Tibial nerve (tissue), 4 donors: ENCODE measurements at places on chromosomes 3 and 15. TPM values are rescaled to one million over a fixed set of nuclear protein-coding genes. Genes with fewer than 3 reads are reported as not detected.

The RARB gene
- total RNA-seq, result 13.5 TPM

DNA sequence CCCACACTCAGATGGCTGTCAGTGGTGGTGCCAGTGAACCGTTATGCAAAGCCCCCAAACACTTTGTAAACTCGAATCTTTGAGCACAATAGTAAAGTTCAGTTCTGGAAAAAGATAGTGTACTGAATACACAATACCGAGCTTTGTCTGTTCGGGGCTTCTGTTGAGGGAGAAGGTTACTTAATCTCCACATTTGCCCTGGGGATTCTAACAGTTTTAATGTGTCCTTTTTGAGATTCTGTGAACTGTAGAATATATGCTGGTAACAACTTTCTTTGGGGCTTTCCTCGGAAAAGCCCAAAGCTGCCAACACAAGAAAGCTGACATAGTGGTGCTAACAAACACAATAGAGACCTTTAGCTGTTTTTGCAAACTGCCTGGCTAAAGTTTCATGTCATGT lies 686.5 kb downstream of the ROBO1 start:
- DNase-seq, result no peak

DNA sequence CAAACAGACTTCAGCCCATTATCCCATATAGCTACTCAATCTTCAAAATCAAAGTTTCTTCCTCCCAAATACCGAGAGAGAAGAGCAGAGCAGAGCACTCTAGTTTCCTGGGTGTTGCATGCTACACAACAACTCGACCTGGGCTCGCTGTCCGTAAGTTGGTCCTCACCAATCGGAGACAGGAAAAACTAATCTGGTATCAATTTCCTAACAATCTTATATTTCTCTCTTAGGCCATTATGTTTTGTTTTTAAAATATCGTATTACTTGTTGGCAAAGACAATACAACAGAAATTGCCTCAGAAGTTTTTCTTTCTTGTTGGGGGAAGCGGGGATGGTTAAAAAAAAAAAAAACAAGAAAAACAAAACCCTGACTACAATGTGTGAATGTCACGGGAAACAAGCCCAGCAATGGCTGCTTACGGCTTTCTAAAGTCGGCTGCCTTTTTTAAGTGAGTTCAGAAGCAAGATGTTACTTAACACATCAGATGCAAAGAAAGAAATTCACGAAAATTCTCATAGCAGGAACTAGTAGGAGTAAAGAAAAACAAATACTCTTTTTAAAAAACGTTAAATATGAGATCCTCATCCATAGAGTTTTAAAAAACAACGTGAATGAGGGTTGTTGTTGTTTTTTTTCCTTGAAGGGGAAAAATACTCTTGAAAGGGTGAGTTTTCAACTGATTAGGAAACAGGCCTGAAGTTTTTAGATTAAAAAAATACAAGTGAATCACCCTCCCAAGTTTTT lies 1.9 kb downstream of the VGLL4 start:
- no peak for DNase-seq

GRCh38 chr3:126671521-126671920 lies 16.6 kb upstream of the TXNRD3 start:
- no peak for DNase-seq

GRCh38 chr3:31404871-31405270 lies 127.9 kb upstream of the STT3B start:
- DNase-seq, result no peak

The FANCI gene
- 8.7 TPM for total RNA-seq

DNA sequence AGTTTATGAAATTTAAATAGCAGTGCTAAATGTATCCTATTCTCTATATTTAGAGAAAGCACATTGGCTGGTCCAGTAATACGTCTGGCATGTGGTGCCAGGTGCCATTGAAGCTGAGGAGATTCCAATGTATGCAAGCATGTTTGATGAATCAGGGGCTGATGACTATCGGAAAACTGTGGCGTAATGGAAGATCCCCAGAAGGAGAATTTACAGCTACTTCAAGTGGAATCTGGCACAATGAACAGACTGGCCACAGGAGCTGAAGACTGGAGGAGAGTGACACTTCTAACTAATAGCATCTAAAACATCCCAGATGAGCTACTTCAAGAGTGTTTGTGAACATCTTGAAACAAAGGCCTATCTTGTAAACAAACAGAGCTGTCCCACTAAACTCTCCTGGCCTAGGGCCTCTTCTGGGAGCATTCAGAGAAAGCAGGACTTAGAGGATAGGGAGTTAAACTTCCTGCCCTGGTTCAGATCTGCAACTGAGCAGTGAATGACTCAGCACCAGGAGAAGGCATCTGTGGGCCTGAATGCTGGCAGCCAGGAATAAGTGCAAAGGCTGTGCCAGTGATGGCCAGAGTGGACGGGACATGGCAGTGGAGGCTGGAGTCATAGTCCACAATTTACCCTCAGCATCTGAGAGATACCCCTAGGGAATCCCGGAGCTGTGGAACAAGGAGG lies 15.2 kb upstream of the ACTC1 start:
- DNase-seq, result no peak

DNA sequence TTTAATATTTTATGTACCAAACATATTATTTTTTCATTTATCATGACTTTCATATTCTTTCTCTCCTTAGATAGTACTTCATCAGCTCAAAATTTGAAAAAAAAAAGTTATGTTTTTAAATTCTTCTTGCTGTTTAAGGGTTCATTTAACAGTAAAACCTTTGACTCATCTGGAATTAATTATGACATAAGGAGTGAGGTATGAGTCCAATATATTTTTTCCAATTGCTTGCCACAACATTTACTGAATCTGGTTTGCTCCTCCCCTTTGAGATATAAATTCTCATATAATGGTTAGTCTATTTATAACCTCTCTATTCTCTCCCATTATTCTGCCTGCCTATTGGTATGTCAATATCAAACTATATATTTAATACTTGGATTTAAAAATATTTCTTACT lies 387.8 kb downstream of the TUSC7 start:
- no peak for DNase-seq

The CFAP92 gene
- 0.22 TPM for total RNA-seq

- no peak for DNase-seq
These were observed 6.6 kb downstream of the CLSTN2 start for GRCh38 chr3:139941580-139941979.

The HYAL3 gene
- total RNA-seq, result 1.2 TPM

- no peak for DNase-seq
These were observed 12.5 kb downstream of the PML start for GRCh38 chr15:74006774-74007639.

GRCh38 chr15:73918784-73919183 lies 7.5 kb upstream of the LOXL1 start:
- no peak for DNase-seq

DNA sequence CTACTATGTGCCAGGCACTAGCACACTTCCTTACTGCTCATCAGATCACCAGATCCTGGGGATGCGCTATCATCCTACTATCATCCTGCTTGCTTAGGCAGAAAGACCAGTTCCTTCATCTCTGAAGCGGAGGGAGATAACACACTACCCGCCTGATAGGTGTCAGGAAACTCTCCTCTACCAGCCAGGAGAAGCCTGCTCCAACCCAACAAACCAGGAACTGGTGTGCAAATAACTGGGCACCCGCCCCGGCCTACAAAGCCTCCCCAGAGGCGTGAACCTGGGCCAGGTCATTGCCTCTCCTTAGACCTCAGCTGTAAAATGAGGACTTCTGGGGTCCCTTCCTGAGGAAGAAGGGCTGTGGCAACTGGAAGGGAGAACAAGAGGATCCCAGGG lies 61.5 kb downstream of the HOMER2 start:
- DNase-seq, result no peak

The GPR27 gene
- total RNA-seq, result 3.0 TPM

GRCh38 chr3:17577796-17578520 lies 164.5 kb downstream of the TBC1D5 start:
- no peak for DNase-seq

The ROBO2 gene
- 4.4 TPM for total RNA-seq

- DNase-seq, result no peak
These were observed 30.7 kb downstream of the SCN11A start for GRCh38 chr3:39021029-39021428.

- DNase-seq, result no peak
These were observed 203.7 kb upstream of the ICE2 start for GRCh38 chr15:60682615-60683014.

DNA sequence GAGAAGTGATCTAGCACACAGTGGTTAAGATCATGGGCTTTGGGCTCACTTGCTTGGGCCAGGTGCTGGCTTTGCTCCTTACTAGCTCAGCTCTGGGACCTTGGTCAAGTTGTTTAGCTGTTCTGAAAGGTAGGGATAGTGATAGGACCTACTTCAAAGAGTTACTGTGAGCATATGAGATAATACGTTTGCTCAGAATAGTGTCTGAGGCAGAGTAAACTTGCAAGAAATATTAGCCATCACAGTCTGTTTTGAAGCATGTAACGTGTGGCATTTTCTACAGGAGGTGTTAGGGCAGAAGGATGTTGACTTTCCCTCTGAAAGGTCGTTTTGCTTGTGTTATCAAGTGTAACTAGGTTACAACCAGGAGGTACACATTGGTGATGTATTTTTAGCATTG lies 34.5 kb upstream of the NFKBIZ start:
- no peak for DNase-seq

The MESP1 gene
- 8.4 TPM for total RNA-seq

GRCh38 chr3:129226374-129226773 lies 23.0 kb upstream of the COPG1 start:
- DNase-seq, result no peak

DNA sequence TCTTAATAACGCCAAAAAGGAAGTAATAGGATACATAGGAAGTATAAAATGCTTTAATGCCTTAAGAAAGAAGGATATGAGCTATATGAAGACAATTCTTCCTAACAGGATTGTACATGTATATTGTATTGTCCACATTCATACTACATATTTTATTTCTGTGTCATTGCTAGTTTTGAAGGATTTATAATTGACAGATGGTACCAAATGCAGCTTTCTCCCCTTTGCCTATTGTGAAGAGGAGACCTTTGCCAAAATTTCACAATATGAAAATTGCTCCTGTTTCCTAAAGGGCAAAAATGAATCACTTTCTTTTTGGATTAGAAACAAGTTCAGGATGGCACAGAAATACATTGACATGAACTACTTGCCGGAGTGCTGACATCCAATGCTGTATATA lies 34.8 kb upstream of the EOMES start:
- no peak for DNase-seq

GRCh38 chr15:70781236-70781635 lies 17.9 kb upstream of the UACA start:
- no peak for DNase-seq

GRCh38 chr3:13703071-13703470 lies 154.1 kb downstream of the FBLN2 start:
- DNase-seq, result no peak

DNA sequence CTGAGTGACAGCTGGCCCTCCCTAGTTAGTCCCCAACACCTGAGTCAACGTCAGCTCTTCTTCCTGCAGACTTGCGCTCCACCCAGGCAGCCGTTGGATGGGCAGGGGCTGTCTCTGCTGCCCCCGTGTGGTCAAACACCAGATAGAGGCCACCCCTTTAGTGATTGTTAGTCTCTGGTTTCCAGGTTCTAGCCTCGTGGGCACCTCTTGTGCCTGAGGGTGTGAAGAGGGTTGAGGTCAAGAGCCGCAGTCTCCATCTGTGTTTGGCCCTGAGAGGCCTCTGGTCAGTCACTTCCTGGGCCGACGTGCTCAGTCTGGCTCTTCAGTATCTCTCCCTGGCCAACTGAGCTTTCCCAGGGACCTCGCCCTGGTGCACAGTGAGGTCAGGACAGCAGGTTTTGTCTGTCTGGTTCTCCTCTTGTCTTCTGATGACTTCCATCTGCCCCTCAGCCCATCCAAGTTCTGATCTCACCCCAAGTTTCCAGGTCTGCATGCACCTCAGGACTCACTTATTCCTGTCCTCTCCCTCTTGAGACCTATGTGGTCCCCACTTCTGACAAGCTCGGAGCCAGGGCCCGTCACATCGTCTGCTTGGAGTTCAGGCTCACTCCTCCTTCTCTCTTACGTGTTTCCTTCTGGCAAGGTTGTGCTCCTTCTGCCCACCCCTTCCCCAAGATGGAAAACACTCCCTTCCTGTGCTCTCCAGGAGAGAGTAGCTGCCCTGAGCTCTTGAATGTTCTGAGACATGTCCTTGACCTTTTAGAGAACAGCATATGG lies 20.9 kb downstream of the CD276 start:
- DNase-seq, result peak; percentile 42

DNA sequence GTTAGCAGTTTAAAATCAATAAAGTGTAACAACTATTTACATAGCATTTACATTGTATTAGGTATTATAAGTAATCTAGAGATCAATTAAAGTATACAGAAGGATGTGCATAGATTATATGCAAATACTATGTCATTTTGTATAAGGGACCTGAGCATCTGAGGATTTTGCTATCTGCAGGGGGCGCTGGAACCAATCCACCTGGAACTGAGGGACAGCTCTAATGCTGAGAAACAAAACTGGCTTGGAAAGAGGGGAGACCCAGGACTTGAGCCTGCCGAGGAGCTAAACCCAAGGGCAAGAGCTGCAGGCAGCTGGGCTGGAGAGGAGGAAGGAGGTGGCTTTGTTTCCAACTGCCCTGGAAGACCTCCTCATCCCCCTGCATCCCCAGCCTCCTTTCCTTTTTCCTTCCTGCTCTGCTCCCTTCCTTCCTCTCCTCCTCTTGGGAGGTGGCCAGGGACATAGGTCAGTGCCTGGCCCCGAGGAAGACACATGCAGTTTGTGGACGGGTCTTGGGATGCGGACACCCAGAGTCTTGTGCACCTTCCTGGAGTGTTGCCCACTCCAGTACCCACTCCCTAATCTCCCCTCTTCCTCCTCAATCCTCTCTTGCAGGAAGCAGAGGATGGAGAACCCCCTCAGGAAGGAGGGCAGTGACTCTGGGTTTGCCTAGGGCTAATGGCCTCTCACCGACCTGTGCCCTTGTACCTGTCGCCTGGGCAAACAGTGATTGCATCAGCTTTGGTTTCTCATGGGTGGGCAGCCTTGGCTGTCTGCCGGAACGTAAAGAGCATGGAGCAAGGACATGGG lies 825 bp upstream of the RTP3 start:
- DNase-seq, result no peak

GRCh38 chr15:29859973-29860715 lies 37.9 kb upstream of the TJP1 start:
- DNase-seq, result no peak

The ALDH1A3 gene
- 69.6 TPM for total RNA-seq

- no peak for DNase-seq
These were observed 99.9 kb upstream of the PLSCR4 start for GRCh38 chr3:146350852-146351251.

The PRR23C gene
- total RNA-seq, result not detected

DNA sequence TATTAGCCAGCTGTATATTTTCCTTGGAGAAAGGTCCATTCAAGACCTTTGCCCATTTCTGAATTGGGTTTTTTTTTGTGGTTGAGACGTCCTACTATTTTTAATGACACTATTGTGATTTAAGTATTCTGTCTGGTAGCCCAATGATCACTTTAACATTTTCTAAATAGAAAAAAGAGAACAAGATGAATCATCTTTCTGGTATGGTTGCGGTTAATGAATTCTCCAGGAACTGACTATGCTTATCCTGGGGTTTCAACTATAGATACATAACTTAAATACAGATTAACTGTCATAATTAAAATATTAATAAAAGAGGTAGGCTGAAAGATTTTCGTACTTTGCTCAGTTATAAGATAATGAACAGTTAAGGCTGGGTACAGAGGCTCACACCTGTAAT lies 51.9 kb downstream of the PBRM1 start:
- DNase-seq, result no peak

- no peak for DNase-seq
These were observed 241.3 kb downstream of the ITPR1 start for GRCh38 chr3:4734454-4734853.
